ENCODE measurements at places on chromosomes 3 and 15.

DNA sequence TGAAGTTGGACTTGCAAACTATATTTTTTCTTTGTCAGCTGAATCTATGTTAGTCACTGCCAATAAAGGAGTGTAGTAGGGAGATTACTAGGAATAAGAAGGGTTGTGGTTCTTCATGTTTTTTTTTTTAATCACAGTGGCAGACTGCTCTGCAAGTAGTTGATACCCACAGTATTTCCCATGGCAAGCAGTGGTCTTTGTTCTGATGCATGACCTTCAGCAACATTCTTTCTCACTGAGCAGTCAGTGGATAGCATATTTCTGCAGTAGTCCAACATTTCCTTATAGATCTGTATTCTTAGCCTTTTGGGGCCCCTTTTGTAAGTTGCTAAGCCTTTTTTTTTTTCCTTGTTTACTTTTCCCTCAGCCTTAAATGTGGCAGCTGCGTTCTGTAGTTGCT lies 151.1 kb downstream of the DOCK3 start:
- DNase-seq: no peak
- H3K4me3 ChIP-seq: no peak overlapping the region
- no peaks in the 10 kb centered on the region for H3K27me3 ChIP-seq
- no peak overlapping the region for H3K27ac ChIP-seq
- no peaks in the 10 kb centered on the region for H3K4me1 ChIP-seq
- no peaks in the 10 kb centered on the region for H3K36me3 ChIP-seq

DNA sequence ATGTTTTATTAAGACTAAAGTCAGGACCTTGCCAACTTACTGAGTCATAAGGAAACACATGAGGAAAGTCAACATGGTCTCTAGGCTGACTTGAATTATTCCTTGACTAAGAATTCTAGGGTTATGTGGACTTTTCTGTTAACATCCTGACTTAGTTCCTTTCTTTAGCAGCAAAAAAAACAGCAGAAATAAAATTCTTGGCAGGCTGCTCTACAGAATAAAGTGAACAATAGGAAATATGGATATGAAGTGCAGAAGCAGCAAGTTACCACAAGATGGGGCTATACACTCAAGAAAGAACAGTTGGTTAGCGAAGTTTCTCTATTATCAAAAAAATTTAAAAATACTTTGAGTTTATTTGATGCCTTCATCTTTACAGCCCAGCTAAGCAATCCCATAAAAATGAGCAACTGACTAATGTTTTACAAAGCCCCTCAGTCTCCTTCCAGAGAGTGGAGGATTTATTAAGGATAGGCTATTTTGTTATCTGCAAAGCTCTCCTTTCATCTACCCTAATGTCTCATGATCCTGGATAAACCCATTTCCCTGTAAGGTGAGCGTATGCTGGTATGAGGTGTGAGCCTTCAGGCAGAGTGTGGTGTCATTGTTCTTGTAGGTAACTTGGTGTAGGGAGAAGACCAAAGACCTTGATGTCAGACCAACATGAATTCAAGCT lies 23.1 kb upstream of the MCCC1 start:
- H3K4me1 ChIP-seq: no peaks in the 10 kb centered on the region
- H3K4me3 ChIP-seq: no peak overlapping the region
- no peak for DNase-seq
- no peaks in the 10 kb centered on the region for H3K36me3 ChIP-seq

- no peaks in the 10 kb centered on the region for H3K4me1 ChIP-seq
- H3K36me3 ChIP-seq: no peaks in the 10 kb centered on the region
- no peak overlapping the region for H3K27ac ChIP-seq
- H3K27me3 ChIP-seq: peaks cover 8% of the 10 kb centered on the region
These were observed 484.5 kb downstream of the IGSF11 start for GRCh38 chr3:118550122-118550521.

- no peaks in the 10 kb centered on the region for H3K27me3 ChIP-seq
- no peak overlapping the region for H3K27ac ChIP-seq
- H3K4me3 ChIP-seq: no peak overlapping the region
- no peak for DNase-seq
- H3K36me3 ChIP-seq: peaks cover 3% of the 10 kb centered on the region
These were observed 813.9 kb upstream of the GRM7 start for GRCh38 chr3:6047016-6047415.

GRCh38 chr15:36589971-36590370 lies 10.5 kb downstream of the CDIN1 start:
- H3K4me1 ChIP-seq: peaks cover 6% of the 10 kb centered on the region
- peaks cover 4% of the 10 kb centered on the region for H3K36me3 ChIP-seq
- H3K4me3 ChIP-seq: no peak overlapping the region
- DNase-seq: no peak
- no peaks in the 10 kb centered on the region for H3K27me3 ChIP-seq
- no peak overlapping the region for H3K27ac ChIP-seq

DNA sequence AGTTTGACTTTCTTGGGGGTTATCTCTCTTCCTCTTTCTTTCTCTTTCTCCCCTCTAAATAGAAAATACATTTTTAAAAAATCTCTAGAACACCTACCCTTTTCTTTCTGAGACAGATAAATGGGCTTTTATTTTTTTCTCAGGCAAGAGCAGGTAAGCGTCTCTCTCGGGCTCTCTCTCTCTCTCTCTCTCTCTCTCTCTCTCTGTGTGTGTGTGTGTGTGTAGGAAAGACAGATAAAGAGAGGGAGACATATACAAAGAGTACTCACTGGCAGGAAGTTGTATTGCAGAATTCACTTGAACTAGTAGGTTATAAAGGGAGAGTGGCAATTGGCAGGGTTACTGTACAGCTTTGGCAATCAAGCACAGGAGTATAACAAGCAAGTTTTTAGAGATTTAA lies 118.1 kb upstream of the LSAMP start:
- H3K27me3 ChIP-seq: peaks cover 14% of the 10 kb centered on the region
- no peak overlapping the region for H3K4me3 ChIP-seq
- DNase-seq: no peak
- H3K36me3 ChIP-seq: no peaks in the 10 kb centered on the region

- no peak for DNase-seq
- no peaks in the 10 kb centered on the region for H3K27me3 ChIP-seq
- no peak overlapping the region for H3K27ac ChIP-seq
These were observed 31.9 kb downstream of the PCCB start for GRCh38 chr3:136281966-136282520.

GRCh38 chr3:151305060-151305774 lies 11.4 kb downstream of the GPR87 start:
- H3K27me3 ChIP-seq: no peaks in the 10 kb centered on the region
- peaks cover 5% of the 10 kb centered on the region for H3K36me3 ChIP-seq
- H3K4me1 ChIP-seq: peaks cover 11% of the 10 kb centered on the region

DNA sequence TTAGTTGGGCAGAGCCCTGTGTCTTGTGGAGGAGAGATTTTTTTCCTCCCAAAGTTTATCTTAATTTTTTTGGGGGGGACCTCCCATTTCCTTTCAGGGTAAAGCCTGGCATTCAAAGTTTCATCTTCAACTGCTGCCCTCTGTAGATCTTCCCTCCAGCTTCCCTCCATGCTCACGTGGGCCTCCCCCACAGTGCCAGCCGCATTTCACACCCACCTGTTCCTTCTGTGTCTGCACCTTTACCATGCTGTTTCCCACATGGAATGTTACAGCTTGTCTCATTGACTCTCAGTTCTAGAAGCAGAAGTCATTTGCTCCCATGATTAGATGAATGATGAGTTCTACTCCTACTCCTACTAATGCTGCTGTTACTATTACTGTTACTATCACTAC lies 6.5 kb downstream of the CELF6 start:
- no peaks in the 10 kb centered on the region for H3K4me1 ChIP-seq
- H3K36me3 ChIP-seq: no peaks in the 10 kb centered on the region
- H3K27ac ChIP-seq: no peak overlapping the region
- peaks cover 42% of the 10 kb centered on the region for H3K27me3 ChIP-seq
- no peak overlapping the region for H3K4me3 ChIP-seq

GRCh38 chr3:133838916-133839800 lies 33.5 kb downstream of the SRPRB start:
- H3K36me3 ChIP-seq: peaks cover 4% of the 10 kb centered on the region
- DNase-seq: peak; percentile 60
- H3K27ac ChIP-seq: no peak overlapping the region
- no peaks in the 10 kb centered on the region for H3K27me3 ChIP-seq
- H3K4me3 ChIP-seq: no peak overlapping the region

- no peaks in the 10 kb centered on the region for H3K27me3 ChIP-seq
- no peak for DNase-seq
- H3K27ac ChIP-seq: no peak overlapping the region
- H3K4me3 ChIP-seq: no peak overlapping the region
- H3K4me1 ChIP-seq: peaks cover 9% of the 10 kb centered on the region
- no peaks in the 10 kb centered on the region for H3K36me3 ChIP-seq
These were observed 728.2 kb upstream of the NECTIN3 start for GRCh38 chr3:110343376-110343775.

DNA sequence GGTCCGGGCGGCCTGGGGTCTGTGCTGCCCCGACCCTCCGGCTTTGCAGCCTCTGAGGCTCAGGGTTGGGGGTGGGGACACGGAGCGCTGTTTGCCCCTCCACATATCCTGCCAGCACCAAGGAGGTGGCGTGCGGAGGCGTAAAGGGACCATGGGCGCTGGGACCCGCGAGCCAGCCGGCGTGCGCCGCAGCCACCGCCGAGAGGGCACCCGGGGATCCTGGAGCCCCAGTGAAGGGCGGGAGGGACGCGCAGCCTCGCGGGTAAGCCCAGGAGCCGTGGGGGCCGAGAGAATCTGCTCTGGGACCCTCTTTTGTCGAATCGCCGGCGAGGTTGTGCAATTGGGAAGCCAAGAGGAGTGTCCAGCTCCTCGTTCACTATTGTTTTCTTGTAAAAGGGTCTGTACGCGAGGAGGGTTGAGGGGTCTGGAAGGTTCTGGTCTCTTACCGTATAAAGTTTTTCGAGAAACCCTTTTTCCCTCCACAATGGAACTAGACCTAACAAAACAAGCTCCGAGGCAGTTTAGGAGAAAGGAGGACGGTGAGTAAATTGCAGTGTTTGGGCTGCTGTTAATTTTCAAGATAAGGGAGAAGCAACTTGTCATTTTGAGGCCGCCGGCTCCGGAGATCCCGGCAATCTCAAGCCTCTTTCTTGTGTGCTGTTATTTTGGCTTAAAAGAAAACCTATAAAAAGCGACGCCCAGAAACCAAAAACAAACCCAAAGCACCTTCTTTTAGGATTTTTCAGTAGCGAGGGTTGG lies 29.9 kb upstream of the ST3GAL6 start:
- peaks cover 14% of the 10 kb centered on the region for H3K36me3 ChIP-seq
- H3K4me3 ChIP-seq: peak overlapping the region; percentile 98
- DNase-seq: no peak
- H3K27ac ChIP-seq: peak overlapping the region; percentile 93

DNA sequence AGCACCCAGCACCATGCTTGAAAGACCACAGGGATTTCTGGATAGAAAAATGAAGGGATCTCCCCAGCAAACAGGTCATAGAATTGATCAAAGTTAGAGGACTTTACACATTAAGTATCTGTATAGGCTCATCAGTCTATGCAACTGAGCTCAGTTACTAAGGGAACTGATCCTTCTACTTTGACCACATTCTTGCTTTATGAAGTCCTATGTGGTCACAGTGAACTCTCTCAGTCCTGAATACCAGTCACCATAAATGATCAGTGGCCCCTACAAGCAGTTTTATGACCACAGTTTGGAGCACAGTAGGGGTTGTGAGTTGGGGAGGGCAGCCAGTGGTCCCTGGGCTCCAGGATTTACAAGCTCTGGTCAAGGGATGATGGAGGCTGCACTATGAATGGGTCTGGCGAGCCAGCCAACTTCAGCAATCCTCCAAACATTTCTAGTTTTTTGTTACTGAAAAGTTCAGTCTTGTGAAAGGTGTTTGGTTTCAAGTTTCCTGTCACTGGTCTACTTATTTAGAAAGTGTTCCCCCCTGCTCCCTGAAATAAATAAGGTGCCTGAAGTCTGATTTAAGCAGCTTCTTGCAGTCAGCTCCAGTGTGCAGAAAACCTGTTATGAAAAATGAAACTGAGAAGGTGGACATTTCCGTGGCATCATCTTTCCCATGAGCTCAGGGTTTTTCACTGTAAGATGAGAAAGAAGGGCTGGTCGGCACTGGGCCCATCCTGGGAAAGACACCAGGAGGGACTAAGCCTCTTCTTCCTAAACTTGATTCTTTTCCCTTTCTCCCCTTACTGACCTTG lies 75.5 kb downstream of the DAPK2 start:
- H3K27ac ChIP-seq: peak overlapping the region; percentile 68
- no peak overlapping the region for H3K4me3 ChIP-seq
- no peaks in the 10 kb centered on the region for H3K36me3 ChIP-seq
- peaks cover 27% of the 10 kb centered on the region for H3K4me1 ChIP-seq
- no peaks in the 10 kb centered on the region for H3K27me3 ChIP-seq
- DNase-seq: no peak

- no peaks in the 10 kb centered on the region for H3K27me3 ChIP-seq
- peaks cover 13% of the 10 kb centered on the region for H3K4me1 ChIP-seq
- H3K27ac ChIP-seq: no peak overlapping the region
- no peak for DNase-seq
- H3K36me3 ChIP-seq: no peaks in the 10 kb centered on the region
These were observed 353.0 kb downstream of the PLOD2 start for GRCh38 chr3:145807990-145808389.

DNA sequence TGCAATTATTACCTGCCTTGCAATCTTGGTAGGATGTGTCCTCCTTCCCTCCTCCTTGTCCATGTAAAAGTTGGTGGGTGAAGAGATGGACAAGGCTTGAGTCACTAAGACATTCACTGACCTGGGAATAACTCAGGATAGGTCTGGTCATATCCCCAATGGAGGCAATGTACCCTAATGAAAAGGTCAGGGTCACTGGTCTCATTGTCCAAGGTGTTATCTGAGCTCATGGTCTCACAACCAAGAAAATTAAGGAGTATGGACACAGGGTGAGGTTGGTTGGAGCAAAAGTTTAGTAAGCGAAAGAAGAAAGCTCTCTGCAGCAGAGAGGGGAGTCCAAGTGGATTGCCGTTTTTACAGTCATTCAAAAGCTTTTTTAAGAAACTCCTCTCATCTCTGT lies 179.0 kb downstream of the SNRPN start:
- H3K27ac ChIP-seq: peak overlapping the region; percentile 6
- H3K27me3 ChIP-seq: no peaks in the 10 kb centered on the region
- no peak for DNase-seq
- no peak overlapping the region for H3K4me3 ChIP-seq

- no peaks in the 10 kb centered on the region for H3K4me1 ChIP-seq
- peaks cover 33% of the 10 kb centered on the region for H3K36me3 ChIP-seq
- DNase-seq: no peak
- no peak overlapping the region for H3K27ac ChIP-seq
These were observed 11.3 kb downstream of the LYSMD4 start for GRCh38 chr15:99721896-99722295.

GRCh38 chr15:61681676-61682075 lies 378.6 kb downstream of the VPS13C start:
- peaks cover 24% of the 10 kb centered on the region for H3K27me3 ChIP-seq
- DNase-seq: no peak
- H3K4me3 ChIP-seq: no peak overlapping the region
- peaks cover 3% of the 10 kb centered on the region for H3K4me1 ChIP-seq

GRCh38 chr15:45862034-45862433 lies 227.2 kb downstream of the SQOR start:
- H3K4me3 ChIP-seq: no peak overlapping the region
- peaks cover 5% of the 10 kb centered on the region for H3K4me1 ChIP-seq
- no peak for DNase-seq
- H3K27me3 ChIP-seq: no peaks in the 10 kb centered on the region

- H3K27ac ChIP-seq: no peak overlapping the region
- H3K4me3 ChIP-seq: no peak overlapping the region
- no peaks in the 10 kb centered on the region for H3K27me3 ChIP-seq
- no peak for DNase-seq
- no peaks in the 10 kb centered on the region for H3K36me3 ChIP-seq
These were observed 37.8 kb upstream of the LSAMP start for GRCh38 chr3:116483135-116483534.

- no peak overlapping the region for H3K4me3 ChIP-seq
- no peaks in the 10 kb centered on the region for H3K4me1 ChIP-seq
- no peaks in the 10 kb centered on the region for H3K27me3 ChIP-seq
- DNase-seq: no peak
These were observed 24.2 kb downstream of the MCTP2 start for GRCh38 chr15:94255540-94255939.

Data from type B pancreatic cell (in vitro differentiated cells).